ENCODE measurements at places on chromosomes 3 and 15.

DNA sequence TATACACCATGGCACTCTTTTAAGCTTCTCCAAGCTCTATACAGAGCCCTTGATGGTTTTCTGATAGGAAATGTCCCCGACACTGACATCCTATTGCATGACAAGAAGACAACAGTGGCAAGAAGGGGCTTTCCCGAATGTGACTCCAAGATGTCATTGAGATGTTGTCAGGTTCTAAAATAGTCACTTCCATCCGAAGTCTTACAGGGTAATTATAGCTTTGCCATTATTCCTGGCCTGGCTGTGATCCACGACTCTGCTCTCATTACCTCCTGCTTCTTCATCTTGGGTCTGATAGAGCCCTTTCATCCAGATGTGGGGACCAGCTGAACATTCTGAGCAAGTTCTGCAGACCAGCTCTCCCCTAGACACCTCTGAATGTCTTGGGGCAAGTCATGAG is 40.6 kb upstream of the ADAMTS9 start:
- DNase-seq, result no peak

- no peak for DNase-seq
Observed at GRCh38 chr3:115233021-115233420, 85.9 kb upstream of the ZBTB20 start.

DNA sequence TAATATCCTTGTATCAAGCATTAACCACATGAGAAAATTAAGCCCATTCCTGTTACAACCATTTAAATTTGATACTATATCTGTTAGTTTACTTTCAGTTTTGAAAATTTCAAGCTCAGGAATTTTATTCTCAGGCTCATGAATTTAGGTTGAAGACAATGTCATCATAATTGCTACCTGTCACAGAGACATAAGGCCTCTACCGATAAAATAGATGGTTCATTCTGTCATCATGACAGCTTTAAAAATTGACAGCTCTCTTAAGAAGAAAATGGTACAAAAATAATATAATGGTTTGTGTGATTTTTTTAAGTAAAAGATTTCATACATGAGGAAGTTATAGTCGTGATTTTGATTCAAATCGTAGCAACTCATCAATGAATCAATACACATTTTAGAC is 1003.2 kb downstream of the ROBO1 start:
- DNase-seq, result no peak

DNA sequence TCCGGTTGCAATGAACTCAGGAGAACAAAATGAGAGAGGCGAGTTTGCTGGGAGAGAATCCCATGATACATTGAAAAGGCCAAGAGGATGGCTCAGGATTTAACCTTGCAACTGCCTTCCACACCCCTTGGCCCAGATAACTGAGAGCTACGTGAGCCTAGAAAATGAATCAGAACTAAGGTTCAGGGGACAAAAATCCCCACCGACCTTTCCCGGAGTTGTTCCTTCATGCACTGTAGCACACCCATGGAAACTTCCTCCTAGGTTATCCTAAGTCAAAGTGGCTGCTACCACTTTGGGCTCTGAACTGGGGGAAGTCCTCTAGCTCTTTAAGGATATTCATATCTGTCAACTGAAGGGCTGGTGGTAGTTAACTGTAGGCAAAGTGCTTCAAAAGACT is 58.3 kb upstream of the SLC4A7 start:
- no peak for DNase-seq

DNA sequence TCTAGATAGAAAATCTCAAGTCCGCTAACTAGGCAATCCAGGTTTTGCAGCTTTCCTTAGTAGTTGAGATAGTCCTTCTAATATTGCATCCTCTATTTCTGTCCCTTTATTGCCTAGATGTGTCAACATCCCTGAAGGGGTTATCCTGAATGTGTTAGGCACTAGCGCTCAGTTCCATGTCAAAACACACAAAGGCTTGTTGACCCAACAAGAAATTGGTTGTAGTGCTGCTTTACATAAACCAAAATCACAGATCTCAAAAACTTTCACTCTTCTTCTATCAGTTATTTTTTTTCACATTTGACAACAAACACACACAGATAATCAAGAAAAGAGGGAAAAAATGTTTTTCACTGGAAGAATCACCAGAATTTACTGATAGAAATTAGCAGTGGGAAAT is 51.4 kb upstream of the SOX2 start:
- DNase-seq, result no peak

- DNase-seq, result no peak
Observed at GRCh38 chr3:10286596-10287295, 6.0 kb downstream of the GHRL start.

- DNase-seq, result no peak
Observed at GRCh38 chr3:53320697-53321096, 26.6 kb downstream of the DCP1A start.

- no peak for DNase-seq
Observed at GRCh38 chr15:63628123-63628822, 31.1 kb downstream of the FBXL22 start.

DNA sequence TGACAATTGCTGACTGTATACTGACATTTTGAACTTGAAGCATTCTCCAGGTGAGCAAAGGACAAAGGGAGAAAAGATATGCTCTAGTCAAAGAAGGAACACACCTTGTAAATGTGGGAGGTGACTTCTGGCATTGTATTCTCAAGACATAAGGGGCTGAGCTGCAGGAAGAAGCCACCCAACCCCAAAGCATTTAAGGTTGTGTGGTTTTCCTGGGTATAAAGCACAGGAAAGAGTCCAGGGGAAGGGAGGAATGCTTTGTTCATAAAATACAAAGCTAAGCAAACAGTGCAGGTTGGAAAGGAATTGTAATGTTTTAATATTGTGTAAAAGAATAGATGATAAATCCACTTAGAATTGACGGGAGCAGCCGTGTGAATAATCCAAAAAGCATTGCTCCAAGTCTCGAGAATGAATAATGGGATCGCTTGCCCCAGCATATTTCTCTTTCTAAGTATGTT is 102.4 kb upstream of the LRIG1 start:
- no peak for DNase-seq

GRCh38 chr15:75776065-75776423 is 63.4 kb upstream of the CSPG4 start:
- no peak for DNase-seq

GRCh38 chr3:141738891-141739363 is 829 bp downstream of the RNF7 start:
- no peak for DNase-seq

All from activated T-helper 1 cell treated with anti-CD3 and anti-CD28 coated beads, Interleukin-12 subunit alpha, Interleukin-12 subunit beta, Interleukin-2, Interleukin-4 antibody, amounts not matched to agents 30 ng/mL and 10 ng/mL and 1 ng/mL, durations not matched to agents 14 hours and 24 hours and 36 hours (primary cell).